ENCODE measurements at places on chromosomes 2 and 18.

GRCh38 chr2:134231301-134231964 lies 22.4 kb upstream of the MGAT5 start:
- DNase-seq, result no peak

DNA sequence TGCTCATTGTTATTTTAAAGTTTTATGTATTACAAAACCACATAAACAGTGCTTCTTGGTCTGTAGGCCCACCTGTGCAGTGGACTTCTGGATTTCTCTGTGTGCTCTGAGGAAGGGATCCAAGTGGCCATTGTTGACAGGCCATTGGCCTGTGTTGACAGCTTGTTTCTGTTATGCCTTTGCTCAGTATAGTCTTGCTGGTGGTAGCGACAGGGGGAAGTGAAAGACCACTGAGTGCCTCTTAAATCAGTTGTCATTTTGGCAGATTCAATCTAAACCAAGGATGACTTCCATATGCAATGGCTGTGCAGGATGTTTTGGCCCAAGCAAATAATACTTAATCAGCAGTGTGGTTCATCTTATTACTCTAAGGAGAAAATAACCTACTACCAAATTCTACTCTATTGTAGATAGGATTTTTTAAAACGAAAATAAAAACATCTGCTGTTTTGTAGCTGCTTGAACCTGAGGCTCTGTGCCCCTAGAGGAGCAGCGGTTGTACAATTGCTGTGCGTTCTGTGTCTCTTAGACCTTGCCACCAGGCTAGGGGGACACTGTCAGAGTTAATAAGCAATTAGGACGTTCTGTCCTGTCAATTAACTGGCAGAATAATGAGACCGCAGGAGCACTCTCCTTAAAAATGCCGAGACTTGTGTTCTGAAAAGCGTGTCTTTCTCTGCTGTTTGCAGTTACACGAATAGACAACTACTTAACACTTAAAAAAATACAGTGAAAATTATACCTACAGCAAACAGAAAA lies 108.2 kb downstream of the RHBDD1 start:
- DNase-seq, result no peak

DNA sequence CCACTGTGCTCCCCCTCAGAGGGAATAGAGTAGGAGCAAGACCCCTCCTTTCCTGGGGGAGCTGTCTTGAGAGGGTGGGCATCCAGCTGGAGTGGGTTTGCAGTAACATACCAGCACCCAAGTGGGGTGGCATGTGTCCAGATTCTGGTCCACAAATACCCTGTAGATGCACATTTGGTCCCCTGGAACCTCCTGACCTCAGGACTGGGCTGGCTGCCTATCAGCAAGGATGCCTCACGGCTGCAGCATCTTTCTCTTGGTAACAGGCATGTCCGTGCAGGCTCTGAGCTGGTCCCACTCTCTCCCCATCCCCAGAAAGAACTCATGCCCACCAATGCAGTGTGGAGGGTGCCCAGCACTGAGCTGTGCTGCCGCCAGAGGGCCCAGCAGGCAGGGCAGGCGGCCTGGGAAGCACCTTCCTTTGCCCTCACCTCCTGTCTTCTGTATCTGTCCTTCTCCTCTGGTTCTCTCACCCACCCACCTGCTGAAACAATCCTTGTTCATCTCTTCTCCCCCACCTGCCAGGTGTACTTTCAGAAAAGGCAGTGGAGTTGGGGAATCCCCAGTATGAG lies 47.4 kb downstream of the ITGB1BP1 start:
- no peak for DNase-seq

GRCh38 chr2:222709191-222709891 lies 37.9 kb downstream of the MOGAT1 start:
- peak; percentile 64 for DNase-seq

- no peak for DNase-seq
Observed at GRCh38 chr2:115299199-115299598, 856.8 kb downstream of the DPP10 start.

DNA sequence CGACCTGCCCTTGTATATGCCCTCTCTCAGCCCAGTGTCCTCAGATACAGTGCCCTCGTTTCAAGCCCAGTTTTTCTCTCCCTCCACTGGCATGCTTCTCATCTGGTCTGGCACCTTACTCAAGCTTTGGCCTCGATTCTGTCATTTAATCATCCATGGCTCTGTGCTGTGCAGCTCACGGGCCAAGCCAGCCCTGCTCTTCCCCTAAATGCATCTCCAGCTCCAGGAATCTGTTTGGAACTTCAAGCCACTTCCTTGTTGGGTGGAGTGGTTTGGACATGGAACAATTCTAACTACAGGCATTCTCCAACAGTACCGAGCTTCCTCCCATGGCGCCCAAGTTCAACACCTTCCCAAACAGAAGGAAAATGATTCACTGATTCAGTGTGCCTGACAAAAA lies 76.7 kb upstream of the ZNF397 start:
- no peak for DNase-seq

GRCh38 chr2:121707344-121707919 lies 29.2 kb downstream of the NIFK start:
- DNase-seq, result no peak

- no peak for DNase-seq
Observed at GRCh38 chr2:237515621-237516275, 28.7 kb downstream of the MLPH start.

DNA sequence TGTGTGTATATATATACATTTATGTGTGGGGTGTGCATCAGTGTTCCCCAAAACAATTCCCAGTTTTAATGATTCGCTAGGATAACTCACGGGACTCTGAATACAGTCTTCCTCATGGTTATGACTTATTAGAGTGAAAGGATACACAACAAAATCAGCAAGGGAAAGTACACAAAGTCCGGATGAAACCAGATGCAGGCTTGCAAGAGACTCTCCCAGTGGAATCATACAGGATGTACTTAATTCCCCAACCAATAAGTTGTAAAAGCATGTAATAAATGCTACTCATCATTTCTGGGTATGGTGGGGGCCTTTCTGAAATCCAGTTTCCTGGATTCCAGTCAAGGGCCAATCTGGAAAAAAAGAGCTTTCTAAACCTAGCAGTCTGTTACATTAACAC lies 654.1 kb upstream of the SYT4 start:
- no peak for DNase-seq

- DNase-seq, result no peak
Observed at GRCh38 chr2:7358865-7359447, 441.7 kb downstream of the RNF144A start.

GRCh38 chr2:227407591-227408151 lies 19.9 kb upstream of the SCYGR1 start:
- no peak for DNase-seq

- DNase-seq, result peak; percentile 82
Observed at GRCh38 chr2:181891258-181891965, at the start of gene ITPRID2. Gene ITPRID2, plus strand, starts transcription at chr2:181891730. Its CDS starts 337 bp downstream, at chr2:181892067.

- DNase-seq, result no peak
Observed at GRCh38 chr2:177530561-177530960, 138.0 kb downstream of the AGPS start.

- DNase-seq, result no peak
Observed at GRCh38 chr2:51717312-51717711, 685.4 kb upstream of the NRXN1 start.

DNA sequence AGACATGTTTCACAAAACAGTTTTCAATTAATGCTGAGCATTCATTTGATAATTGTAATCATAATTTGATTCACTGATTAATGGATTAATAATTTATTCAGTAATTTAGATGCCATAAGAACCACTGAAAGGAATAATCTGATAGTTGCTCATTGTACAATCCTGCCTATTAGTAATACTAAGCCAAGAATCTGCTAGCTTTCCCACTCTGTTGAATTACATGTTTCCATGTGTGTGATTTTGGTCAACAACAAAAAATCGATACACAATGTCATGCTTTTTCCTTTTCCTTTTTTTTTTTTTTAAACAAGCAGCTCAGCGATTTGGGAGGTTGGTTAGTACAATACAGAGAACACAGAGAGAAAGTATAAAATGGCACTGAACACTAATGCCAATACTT lies 25.9 kb downstream of the ARL5A start:
- DNase-seq, result no peak

GRCh38 chr2:203694191-203694590 lies 12.2 kb upstream of the CD28 start:
- DNase-seq, result no peak

GRCh38 chr2:147636238-147636882 lies 208.5 kb upstream of the ACVR2A start:
- no peak for DNase-seq

- DNase-seq, result no peak
Observed at GRCh38 chr2:230557065-230557464, 141.1 kb downstream of the SP100 start.

DNA sequence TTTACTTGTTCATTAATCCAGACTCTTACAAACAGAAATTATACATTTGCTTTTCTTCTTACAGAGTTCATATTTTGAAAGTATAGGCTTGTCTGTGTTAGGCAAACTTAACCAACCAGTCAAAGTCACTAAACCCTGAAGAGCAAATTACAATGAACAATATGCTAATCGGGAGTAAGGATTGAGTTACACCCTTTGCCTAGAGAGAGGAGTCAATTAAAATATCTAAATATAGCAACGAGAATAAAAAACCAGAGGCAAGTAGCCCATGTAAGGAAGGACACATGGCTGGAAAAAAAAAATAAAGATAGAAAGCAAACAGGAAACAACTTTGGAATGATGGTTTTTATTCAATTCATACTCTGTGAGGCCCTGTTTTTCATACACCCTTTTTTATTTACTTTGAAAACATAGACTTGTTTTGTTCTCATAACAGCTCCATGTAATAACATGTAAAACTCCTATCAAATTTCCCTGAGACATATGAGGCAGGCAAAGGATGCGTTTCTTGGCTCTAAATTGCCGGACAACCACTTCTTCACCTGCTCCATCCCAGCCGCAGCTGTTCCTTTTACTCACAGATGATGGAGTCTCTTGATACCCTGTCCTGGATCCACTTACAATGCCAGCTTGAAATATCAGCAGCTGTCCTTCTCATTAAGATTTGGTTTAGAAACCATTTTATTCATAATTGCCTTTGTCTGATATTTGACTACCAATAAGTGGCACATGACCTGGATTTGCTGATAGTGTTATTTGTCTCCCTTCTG lies 767.7 kb upstream of the GCFC2 start:
- DNase-seq, result no peak

GRCh38 chr2:33441235-33441810 lies 35.1 kb upstream of the RASGRP3 start:
- DNase-seq, result peak; percentile 6

DNA sequence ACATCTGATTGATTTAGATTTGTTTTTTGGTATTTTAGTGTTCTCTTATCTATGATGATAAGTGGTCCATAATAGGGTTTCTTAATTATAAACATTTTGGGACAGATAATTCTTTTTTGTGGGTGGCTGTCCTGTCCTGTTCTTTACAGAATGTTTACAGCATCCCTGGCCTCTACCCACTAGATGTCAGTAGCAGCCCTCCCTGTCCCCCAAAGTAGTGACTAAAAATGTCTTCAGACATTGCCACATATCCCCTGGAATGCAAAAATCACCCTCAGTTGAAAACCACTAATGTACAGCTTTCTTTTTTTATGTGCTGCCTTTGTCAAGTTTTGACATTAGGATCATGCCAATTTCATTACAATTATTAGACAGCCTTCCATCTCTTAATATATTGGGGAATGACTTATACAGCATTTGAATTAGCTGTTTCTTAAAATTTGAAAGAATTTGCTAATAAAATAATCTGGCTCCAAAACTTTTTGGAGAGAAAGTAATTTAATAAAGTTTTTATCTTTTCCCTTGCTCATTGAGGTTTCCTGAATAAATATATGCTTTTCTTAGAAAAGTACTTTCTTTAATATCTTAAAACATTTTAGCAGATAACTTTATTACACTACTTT lies 19.5 kb downstream of the WIPF1 start:
- no peak for DNase-seq

GRCh38 chr2:219125225-219125885 lies 35.3 kb downstream of the NHEJ1 start:
- no peak for DNase-seq

- no peak for DNase-seq
Observed at GRCh38 chr2:16774980-16775898, 109.6 kb upstream of the CYRIA start.

- DNase-seq, result no peak
Observed at GRCh38 chr2:1683297-1683696, 61.0 kb downstream of the PXDN start.

DNA sequence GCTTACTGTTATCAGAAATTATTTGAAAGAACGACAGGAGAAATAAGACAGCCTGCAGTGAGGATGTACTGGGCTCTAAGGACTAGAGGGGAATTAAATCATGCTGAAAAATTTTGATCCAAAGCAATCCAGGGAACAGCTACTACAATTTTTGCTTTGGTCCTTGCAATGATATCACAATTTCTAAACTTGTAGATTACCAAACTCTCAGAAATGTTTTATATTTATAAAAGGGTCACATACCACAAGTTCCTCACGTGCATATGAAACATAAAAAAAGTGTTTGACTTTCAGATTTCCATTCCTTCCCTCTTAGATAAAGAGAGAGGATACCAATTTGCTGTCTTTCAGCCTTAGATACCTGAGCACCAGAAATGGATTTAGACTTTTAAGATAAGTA lies 261.2 kb downstream of the STK39 start:
- no peak for DNase-seq

GRCh38 chr2:239942871-239943311 lies 82.3 kb downstream of the NDUFA10 start:
- DNase-seq, result no peak

DNA sequence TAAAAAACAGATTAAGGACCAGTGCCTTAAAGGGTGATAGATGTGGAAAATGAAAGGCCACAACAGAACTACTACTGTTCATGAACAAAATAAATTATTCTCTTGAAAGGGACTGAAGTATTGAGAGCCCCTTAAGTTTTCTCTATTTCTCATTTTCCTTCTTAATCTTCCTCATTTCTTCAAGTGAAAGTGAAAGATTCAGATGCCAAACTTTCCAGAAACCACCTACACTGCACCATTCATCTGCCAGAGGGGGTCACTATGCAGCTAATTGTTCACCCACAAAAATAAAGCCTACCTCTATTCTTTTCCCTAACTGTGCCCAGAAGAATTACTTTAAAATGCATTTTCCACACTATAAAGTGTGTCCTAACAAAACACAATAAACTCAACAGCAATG lies 140.1 kb downstream of the NR4A2 start:
- DNase-seq, result no peak

- no peak for DNase-seq
Observed at GRCh38 chr18:5456577-5457461, 87.0 kb downstream of the EPB41L3 start.

- DNase-seq, result no peak
Observed at GRCh38 chr2:40450066-40450795, 1.7 kb downstream of the SLC8A1 start.
